NCI-H2029 treated with DMSO at 0.1 percent for 48 hours (cell line): ENCODE measurements at places on chromosomes 6 and 20.

DNA sequence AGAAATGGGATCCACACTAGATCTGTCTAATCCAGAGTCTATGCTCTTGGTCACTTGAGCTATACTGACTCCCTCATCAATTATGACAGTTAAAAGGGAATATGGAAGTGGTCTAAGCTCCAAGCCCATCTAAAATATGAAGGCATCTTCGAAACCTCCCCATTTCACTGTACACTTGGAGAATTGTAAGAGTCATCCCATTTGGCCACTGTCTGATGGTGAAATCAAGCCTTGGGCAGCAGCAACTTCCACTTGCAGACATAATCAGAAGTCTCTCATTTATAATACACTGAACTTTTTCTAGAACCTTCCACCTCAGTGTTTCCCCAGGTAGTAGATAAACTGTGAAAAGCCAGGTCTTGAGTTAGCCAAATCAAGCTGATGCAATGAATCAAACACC is 26.3 kb upstream of the UBR2 start:
- DNase-seq = no peak

- DNase-seq = peak; percentile 28
These were observed 23.1 kb downstream of the VPS52 start for GRCh38 chr6:33248643-33248931.

- DNase-seq = peak; percentile 3
These were observed 67.5 kb downstream of the MACROD2 start for GRCh38 chr20:14062786-14063185.

- no peak for DNase-seq
These were observed 36.3 kb upstream of the GATA5 start for GRCh38 chr20:62511915-62512610.

GRCh38 chr6:156906451-156906850 is 129.3 kb downstream of the ARID1B start:
- DNase-seq = no peak

GRCh38 chr6:13334953-13335352 is 6.6 kb upstream of the TBC1D7 start:
- DNase-seq = no peak

- DNase-seq = no peak
These were observed 15.1 kb upstream of the TBPL1 start for GRCh38 chr6:133937909-133938308.
